MCF 10A (cell line): ENCODE measurements at places on chromosomes 7 and 10.

- DNase-seq, result peak; percentile 25
Observed at GRCh38 chr7:94908323-94909178, 1.2 kb downstream of the PPP1R9A start.

- no peak for DNase-seq
Observed at GRCh38 chr10:133445268-133445732, 8.4 kb upstream of the SCART1 start.

DNA sequence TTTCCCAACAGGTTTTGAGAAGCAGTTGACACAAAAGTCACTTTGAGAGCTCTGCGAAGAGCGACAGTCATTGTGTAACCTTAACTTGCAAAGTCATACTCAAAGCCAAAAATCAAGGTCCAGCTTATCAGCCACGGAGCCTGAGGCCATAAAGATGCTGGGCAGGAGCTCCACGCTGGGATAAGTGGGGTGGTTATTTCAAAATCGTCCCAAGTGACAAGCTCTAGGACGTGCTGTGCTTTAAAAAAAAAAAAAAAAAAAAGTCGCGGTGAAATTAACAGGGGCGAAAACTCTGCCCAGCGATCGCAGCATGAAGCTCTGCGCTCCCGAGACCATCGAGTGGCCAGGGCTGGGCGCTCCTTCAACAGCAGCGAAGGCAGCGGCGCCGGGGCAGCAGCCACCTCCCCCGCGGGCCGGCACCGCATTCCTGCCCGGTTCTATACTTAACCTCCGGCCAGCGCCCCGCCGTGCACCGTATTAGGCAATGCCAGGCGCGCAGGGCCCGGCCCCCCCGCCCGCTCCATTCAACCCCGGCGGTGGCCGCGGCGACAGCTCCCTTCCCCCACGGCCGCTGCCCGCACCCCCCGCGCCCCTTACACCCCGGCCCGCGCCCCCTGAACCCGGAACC is 657 bp downstream of the HACD1 start:
- peak; percentile 72 for DNase-seq

GRCh38 chr7:155462163-155462735 is 4.3 kb downstream of the EN2 start:
- no peak for DNase-seq

DNA sequence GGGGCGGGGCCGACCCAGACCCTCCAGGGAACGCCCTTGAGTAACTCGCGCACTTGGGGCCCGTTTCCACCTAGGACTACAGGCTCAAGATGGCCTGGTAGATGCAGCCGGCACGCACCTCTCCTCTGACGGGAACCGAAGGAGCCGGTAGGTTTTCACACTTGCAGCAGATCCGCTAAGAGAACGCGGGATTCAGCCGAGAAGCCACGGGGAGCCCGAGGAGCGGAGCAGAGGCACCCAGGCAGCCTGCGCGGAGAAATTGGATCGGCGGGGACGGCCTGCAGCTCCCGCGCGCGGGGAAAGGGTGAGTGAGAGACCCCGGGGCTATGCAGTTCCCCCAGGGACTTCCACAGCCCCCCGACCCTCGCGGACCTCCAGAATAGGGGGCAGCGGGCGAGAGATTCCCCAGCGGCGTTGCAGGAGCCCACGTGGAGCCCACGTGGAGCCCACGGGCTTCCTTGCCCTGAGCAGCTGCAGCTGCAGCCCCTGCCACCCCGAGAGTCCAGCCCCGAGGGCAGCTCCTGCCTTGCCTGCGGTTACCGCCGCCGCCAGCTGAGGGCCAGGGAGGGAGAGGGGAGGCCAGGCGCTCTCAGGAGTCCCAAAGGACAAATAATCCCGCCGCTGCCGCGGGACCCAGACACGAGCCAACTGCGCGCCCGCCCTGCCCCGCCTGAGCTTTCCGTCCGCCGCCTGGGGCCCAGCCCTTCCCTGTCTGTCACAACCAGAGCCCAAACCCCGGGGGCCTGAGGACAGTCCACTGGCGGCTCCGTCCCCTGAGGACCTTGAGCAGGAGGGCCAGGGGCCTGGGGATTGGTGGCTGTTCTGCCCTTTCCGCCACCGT is 13.1 kb downstream of the IFT22 start:
- DNase-seq, result peak; percentile 75

DNA sequence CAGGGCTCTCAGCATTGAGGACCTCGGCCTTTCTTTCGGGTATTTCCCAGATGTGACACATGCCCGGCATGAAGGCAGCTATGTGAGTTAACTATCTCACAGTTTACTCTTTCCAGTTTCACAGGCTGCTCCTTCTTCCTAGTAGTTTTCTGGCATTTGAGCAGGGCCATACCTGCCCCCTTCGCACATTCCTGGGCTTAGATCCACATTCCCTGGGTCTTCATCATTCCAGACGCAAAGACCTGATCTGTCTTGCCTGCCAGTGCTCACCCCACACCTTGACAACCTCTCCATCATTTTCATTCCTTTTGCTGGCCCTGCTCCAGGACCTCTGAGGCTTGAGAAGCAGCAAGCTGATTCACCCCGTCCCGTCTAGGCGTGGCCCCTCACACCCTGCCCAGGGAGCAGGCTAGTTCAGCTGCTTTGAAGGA is 227.5 kb downstream of the WDR11 start:
- peak; percentile 98 for DNase-seq

- peak; percentile 35 for DNase-seq
Observed at GRCh38 chr10:63256009-63256773, 123.1 kb downstream of the NRBF2 start.

- no peak for DNase-seq
Observed at GRCh38 chr10:46220872-46221538, 65.8 kb upstream of the ANTXRL start.

GRCh38 chr10:78948621-78949030 is 120.1 kb upstream of the ZMIZ1 start:
- DNase-seq, result peak; percentile 94

DNA sequence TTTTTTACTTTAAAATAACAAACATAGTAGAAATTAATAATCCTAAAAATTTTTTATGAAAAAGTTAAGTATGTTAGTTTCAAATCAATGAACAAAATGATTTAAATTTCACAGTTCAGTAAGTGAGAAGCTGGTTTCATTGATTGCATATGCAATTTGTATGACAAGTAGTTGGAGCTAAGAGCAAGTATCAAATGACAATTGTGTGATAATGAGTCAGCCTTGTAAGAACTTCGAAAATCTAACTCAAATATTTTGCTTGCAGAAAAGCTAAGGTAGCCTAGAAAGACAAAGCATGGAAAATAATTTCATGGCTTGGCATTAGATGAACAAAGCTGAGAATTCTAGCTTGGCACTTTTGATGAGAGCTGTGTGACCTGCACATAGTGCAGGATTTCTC is 111.5 kb downstream of the HDAC9 start:
- peak; percentile 11 for DNase-seq

- DNase-seq, result peak; percentile 30
Observed at GRCh38 chr7:47816647-47817046, 131.6 kb downstream of the PKD1L1 start.
